Sciatic nerve (tissue), 2 donors: ENCODE measurements at places on chromosomes 12 and 14. TPM values are rescaled to one million over a fixed set of nuclear protein-coding genes. Genes with fewer than 3 reads are reported as not detected.

ARHGAP9 gene
- 30.8 TPM for total RNA-seq

ABCB9 gene
- total RNA-seq, result 7.3 TPM

TEX22 gene
- 6.0 TPM for total RNA-seq

AVPR1A gene
- total RNA-seq, result 3.9 TPM

RILPL2 gene
- 5.3 TPM for total RNA-seq

DNA sequence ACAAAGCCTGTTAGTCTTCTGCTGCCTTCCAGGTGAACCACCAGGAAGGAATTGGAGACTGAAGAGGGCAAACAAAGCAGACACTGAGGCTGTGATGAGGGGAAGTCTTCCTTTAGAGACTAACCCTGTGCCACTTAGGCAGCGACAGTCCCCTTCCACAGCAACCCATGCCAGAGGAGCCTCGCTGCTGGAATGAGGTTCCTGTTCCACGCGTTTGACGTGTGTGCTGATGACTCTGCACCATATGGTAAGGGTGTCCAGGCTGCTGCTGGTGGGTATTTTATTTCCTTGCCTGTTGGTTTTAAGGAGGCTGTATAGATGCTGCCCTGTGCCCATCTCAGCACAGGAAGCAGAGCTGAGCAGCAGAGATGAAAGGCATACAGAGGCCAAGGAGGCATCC is 361.9 kb upstream of the FKBP4 start:
- no peak for DNase-seq

- DNase-seq, result no peak
Measured at GRCh38 chr14:63308723-63309317, 9.9 kb downstream of the GPHB5 start.

DNA sequence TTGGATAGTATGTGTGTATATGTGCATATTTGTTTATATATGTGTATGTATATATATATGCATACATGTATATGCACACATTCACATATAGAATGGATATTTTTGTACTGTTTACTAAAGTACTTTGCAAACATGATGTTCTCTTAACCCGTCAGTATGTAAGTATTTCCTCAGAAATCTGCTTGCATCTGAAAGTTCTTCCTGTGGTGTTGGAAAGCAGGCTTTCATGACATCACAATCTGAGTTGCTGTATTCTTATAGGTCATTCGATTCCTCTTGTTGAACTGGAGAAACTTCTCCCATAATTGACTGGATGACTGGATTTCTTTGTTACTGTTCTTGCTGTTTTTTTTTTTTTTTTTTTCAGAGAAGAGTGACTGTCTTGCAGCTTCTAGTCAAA is 29.1 kb downstream of the GABARAPL1 start:
- DNase-seq, result no peak

DNA sequence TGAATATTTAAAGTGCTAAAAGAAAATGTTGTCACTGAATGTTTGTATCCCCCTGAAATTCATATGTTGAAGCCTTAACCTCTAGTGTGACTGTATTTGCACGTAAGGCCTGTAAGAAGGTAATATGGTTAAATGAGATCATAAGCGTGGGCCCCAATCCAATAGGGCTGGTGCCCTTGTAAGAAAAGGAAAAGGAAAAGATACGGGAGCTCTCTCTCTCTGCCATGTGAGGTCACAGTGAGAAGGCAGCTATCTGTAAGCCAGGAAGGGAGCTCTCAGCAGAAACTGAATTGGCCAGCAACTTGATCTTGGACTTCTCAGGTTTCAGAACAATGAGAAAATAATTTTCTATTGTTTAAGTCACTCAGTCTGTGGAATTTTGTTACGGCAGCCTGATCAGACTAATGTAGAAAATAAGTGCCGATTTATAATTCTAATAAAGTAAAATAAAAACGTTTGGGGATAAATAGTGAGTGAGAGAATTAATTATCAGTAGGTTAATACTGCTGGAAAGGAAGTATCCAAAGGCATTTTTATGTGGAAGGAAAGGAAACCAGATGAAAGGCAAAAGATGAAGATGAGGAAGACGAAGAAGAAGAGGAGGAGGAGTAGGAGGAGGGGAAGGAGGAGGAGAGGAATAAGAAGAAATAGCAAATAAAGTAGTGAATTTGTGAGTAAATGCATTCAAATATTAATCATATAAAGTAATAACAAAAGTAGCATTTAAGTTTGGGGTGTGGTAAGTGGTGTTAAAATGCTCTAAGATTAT is 188.5 kb upstream of the KRR1 start:
- no peak for DNase-seq

- no peak for DNase-seq
Measured at GRCh38 chr12:99029511-99030271, 384.6 kb downstream of the APAF1 start.
